ENCODE measurements at places on chromosomes 1 and 21.

GRCh38 chr1:229155472-229155871, 115.4 kb upstream of the RAB4A start:
- no peak for DNase-seq

DNA sequence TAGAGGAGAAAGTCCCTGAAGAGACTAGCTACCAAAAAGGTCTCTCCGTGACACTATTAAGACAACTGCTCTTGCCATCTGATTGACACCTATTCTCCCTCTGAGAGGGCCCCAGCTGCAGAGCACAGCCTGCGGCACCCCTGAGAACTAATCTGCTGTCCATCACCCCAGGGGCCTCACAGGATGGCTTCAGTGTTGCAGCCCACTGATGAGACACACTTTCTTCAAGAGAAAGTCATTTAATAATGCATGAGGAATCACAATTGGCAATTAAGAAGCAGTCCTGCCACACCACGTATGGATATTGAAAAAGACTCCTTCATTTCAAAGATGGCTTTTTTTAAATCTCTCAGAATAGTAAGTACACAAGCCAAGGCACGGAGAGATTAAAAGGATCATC, 48.9 kb downstream of the CAPN8 start:
- no peak for DNase-seq

- DNase-seq: no peak
These were observed 33.4 kb downstream of the FAM78B start for GRCh38 chr1:166133276-166133841.

- DNase-seq: no peak
These were observed 20.7 kb upstream of the KCNA2 start for GRCh38 chr1:110626889-110627288.

- no peak for DNase-seq
These were observed 124.7 kb downstream of the POU2F1 start for GRCh38 chr1:167345386-167345733.

Data from NCI-H1105 (cell line).